Stimulated activated CD4-positive, alpha-beta T cell treated with anti-CD3 and anti-CD28 coated beads, Interleukin-1b, Interleukin-23, amount 100 ng/mL, for 4 hours (primary cell): ENCODE measurements at places on chromosomes 1 and 21.

GRCh38 chr21:37623689-37624088 lies 257.1 kb downstream of the DYRK1A start:
- DNase-seq: no peak

- no peak for DNase-seq
These were observed 184.4 kb upstream of the KCNK2 start for GRCh38 chr1:214898161-214898560.

GRCh38 chr1:47417170-47418044 lies 1.3 kb downstream of the FOXE3 start:
- DNase-seq: no peak

GRCh38 chr1:233614173-233614742 lies 352 bp downstream of the KCNK1 start:
- no peak for DNase-seq

DNA sequence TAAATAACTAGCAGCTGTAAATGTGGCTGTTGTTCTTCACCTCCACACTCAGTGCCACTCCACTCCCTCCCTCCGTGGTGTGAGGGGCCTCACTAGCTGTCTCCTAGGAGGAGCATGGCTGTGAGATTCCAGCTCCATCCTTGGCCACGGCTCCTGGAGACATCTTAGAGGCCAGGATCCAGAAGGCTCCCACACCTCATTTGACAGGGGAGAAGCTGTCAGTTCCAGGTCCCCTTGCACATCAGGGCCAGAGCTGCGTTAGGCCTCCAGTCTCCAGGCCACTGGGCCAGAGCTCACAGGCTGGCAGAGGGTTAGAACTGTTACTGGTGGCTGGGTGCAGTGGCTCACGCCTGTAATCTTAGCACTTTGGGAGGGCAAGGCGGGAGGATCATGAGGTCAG lies 15.0 kb downstream of the PCSK9 start:
- DNase-seq: no peak

GRCh38 chr1:84436876-84437655 lies 38.8 kb downstream of the DNASE2B start:
- no peak for DNase-seq

DNA sequence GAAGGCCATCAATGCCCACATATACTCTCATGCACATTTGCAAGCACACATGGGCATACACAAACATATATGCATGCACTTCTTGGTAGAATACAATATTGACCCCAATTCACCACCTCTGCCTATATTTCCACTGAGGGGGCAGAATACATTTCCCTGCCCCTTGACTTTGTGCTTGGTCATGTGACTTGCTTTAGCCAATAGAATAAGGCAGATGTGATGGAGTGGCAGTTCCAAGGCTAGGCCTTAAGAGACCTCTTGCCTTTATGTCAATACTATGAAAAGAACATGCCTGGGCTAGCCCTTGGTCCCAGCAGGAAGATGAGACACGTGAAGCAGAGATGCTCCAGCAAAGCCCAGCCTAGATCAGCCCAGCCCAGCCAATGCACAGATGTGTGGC lies 66.0 kb upstream of the GRIK3 start:
- DNase-seq: no peak

DNA sequence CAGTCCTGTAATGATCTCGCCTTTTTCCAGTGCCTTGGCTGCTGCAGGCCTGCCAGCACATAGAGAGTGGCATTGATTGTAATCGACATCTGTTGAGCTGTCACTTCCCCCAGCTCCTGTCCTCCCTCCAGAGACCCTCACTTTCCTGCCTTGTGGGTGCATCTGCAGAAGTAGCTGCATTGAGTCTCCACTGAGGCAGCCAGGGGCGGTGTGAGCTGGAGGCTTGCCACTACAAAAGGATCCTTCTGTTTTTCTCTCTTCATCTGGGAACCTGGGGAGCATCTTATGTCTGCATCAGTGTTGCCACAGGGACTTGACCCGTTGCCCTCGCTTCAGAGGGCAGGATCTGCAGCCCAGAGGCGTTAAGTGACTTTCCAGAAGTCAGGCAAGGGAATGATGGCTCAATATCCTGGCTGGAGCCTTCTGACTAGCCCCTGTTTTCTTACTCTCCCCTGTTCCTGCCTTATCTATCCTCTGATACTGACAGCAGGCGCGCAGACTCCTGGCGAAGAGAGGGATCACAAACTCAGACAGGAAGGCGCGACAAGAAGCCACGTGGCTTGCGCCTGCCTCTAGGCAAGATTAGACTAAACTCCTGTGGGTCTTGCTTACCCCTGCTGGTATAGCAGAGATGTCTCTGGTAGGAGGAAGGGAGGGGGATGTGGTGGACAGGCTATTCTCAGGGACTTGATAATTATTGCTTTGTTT lies 13.3 kb upstream of the FMOD start:
- no peak for DNase-seq

- no peak for DNase-seq
These were observed 22.4 kb downstream of the NOS1AP start for GRCh38 chr1:162091681-162092524.

DNA sequence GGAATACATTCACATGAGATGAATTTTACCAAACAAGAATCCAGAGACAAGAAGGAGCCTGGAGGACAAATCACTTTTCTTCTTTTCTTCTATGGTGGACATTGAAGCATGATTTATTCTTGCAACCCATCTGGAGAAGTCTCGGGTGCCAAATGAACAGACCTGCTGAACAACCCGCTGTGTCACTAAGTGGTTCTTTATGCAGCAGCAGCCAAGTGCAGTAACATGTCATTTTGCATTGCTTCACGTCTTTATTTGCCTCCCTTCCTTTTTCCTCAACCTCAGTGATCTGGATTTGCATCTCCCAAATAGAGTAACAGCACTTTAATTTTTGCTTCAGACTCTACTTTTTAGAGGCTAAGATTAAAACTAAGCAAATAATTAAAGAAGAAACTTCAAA lies 50.0 kb upstream of the TENT5C start:
- DNase-seq: no peak

- no peak for DNase-seq
These were observed 188.9 kb upstream of the EDN2 start for GRCh38 chr1:41673378-41673777.

- DNase-seq: no peak
These were observed 82.1 kb downstream of the KCND3 start for GRCh38 chr1:111907321-111907720.

DNA sequence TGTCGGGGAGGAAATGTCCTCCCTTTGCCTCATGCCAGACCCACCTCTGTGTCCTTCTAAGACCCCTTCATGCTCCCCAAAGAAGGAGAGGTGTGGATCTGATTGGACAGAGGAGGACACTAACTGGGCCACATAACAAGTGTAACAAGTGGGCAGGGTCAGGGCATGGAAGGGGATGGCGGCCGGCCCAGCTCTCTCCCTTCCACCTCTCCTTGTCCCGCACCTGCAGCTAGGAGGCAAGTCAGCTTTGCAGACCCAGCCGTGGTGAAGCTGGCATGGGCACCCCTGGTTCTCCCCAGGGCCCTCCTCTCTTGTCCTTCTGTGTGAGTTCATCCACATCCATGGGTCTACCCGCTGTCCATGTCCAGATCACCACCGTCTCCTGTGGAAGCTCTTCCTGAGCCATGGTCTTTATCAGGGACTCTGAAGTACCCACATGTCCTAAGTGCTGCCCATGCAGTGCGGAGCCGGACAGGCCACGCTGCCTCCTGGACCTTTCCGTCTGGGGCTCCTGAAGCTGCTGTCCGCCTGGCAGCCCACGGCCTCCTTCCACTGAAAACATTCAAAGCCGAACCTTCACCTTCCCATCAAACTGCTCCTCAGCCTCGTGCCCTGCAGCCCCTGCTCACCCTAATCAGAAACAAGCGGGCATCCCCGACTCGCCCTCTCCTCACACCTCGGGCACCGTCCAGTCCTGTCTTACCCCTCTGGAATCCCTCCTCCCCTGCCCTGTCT lies 460.5 kb downstream of the PTPRU start:
- DNase-seq: no peak

DNA sequence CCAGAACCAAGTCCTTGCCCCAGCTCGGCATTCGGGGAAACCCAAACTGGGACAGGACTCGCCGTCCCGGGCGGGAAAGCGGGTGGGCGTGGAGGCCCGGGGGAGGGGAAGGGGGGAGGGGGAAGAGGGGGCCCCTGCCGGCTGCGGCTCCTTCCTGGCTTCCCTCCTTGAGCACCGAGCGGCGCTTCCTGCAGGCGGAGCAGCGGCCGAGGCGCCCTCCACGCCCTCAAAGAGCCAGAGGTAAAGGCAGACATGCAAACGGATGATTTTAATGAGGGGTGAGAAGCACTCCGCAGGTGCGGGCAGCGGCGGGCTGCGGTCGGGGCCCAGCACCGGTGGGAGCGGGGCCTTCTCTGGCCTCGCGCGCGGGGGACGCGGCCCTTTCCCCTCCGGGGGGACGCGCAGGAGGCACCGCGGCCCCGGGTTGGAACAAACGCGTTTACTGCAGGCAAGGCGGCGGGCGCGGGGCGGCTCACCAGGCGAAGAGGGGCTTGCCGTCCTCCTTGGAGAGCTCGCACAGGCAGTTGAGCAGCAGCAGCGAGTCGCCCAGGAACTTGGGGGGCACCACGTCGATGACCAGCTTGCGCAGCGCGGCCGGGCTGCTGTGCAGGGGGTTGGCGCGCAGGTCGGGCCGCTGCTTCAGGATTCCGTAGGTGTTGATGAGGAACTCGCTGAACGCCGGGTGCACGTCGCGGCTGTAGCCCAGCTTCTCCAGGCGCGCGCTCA lies 5.7 kb upstream of the FTCD start:
- no peak for DNase-seq

DNA sequence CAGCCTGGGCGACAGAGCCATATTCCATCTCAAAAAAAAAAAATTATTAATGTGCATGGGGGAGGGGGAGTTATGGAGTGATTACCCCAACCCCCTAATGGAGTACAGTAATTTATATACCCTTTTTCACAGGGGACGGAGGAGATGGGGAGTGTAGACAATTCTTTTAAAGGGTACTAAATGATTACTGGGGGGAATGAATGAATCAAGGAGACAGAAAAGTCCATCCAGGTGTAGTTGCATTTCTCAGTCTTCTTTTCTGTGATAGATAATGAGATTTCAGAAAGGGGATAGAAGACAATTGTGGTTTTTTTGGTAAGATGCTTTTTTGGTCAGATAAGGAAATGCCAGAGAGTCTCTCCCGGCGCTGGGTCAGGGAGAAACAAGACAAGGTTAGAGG lies 13.0 kb downstream of the OSBPL9 start:
- DNase-seq: no peak

DNA sequence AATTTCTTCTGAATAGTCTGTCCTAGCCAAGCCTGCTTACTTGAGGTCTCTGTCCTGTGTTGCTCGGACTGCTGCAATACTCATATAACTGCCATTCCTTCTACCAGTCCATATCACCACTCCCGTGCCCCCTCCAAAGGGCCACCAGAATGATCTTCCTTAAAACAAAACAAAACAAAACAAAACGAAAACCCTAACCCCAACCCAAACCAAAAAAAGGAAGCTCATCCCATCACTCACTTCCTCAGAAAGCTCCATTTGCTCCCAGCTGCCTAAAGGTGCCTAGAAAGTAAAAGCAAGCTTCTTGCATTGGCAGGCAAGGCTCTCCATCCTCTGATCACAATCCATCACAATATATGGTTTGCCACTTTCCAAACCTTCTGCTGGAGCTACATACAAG lies 20.3 kb downstream of the USP24 start:
- DNase-seq: no peak

DNA sequence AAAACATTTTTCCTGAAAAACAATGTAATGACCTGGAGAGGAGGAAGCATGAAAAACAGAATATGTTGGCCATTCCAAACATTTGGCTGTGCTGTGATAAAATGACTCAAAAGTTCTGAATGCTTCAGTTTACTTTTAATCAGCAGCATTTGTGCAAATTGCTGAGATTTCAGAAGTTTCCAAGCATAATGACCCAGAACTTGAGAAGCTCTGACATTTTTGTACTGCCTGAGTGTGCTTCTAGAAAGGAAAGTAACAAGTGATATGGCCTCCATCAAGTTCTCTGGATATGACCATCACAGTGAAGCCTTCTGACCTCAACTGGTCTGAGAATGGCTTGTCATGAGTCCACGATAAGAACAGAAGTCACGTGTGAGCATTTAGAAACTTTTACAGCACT lies 283.4 kb upstream of the ZRANB2 start:
- no peak for DNase-seq

GRCh38 chr1:45033356-45033755 lies 21.3 kb downstream of the UROD start:
- no peak for DNase-seq

DNA sequence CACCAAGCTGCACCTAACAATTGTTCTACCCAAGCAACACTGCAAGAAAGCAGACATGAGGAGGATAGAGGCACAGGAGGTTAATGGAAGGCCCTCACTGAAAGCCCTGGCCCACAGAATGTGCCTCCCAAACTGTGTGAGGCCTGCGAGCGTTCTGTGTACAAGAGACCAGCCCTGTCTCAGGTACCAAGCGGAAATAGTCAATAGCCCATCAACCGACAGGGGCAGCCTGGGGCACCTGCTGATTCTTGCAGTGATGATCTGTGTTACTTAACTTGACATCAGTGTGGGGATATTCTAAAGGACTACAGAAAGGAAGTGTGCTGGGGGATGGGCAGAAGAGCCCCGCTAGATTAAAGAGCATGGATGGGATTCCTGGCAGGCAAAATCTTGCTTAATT lies 392.4 kb downstream of the KCNH1 start:
- no peak for DNase-seq

DNA sequence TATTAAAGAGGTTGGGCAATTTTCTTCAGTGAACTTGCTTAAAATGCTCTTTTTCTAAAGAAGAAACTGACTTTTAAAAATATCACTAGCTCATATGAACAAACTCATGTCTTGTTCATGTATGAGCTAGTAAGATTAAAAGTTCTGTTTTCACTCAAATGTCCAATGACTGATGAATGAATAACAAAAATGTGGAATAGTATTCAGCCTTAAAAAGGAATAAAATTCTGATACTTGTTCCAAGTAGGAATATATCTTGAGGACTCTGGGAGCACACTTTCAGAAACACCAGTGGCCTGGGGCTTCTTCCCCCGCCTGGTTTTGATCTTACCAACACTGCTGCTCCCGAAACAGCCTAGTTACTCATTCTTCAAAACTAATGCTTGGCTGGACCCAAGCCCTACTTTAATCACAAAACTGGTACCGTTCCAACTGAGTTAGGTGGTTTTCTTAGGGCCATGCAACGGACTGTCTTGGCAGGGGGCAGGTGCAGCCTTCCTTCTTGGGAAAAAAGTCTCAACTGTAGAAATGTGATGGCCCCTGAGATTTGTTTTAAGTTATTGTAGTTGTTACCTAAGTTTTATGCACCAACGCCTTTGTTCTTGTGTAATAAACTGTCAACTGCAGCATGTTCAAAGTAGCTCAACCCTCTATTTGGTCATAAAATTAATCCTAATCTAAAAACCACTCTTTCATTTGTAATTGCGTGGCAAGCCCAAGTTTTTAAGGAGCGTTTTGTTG lies 116.0 kb downstream of the ETS2 start:
- no peak for DNase-seq

- no peak for DNase-seq
These were observed 444.7 kb upstream of the NFIA start for GRCh38 chr1:60637651-60638050.

- no peak for DNase-seq
These were observed 36.3 kb upstream of the RAP1GAP start for GRCh38 chr1:21705303-21705980.
